ENCODE measurements at places on chromosomes 2 and 18. TPM values are rescaled to one million over a fixed set of nuclear protein-coding genes. Genes with fewer than 3 reads are reported as not detected.

CD8B2 gene
- total RNA-seq: not detected

ACTR1B gene
- 81.2 TPM for total RNA-seq

MYO1B gene
- 131 TPM for total RNA-seq

TTN gene
- total RNA-seq: 1.8 TPM

FN1 gene
- 353 TPM for total RNA-seq

C2orf66 gene
- total RNA-seq: 0.14 TPM

TAF1B gene
- total RNA-seq: 20.6 TPM

GNLY gene
- total RNA-seq: not detected

ARHGEF4 gene
- 0.33 TPM for total RNA-seq
